Adrenal gland (tissue), 19 donors: ENCODE measurements at places on chromosomes 3 and 15. TPM values are rescaled to one million over a fixed set of nuclear protein-coding genes. Genes with fewer than 3 reads are reported as not detected.
A peak's percentile ranks its signal among the peaks of the same experiment; 100 is the strongest.

DNA sequence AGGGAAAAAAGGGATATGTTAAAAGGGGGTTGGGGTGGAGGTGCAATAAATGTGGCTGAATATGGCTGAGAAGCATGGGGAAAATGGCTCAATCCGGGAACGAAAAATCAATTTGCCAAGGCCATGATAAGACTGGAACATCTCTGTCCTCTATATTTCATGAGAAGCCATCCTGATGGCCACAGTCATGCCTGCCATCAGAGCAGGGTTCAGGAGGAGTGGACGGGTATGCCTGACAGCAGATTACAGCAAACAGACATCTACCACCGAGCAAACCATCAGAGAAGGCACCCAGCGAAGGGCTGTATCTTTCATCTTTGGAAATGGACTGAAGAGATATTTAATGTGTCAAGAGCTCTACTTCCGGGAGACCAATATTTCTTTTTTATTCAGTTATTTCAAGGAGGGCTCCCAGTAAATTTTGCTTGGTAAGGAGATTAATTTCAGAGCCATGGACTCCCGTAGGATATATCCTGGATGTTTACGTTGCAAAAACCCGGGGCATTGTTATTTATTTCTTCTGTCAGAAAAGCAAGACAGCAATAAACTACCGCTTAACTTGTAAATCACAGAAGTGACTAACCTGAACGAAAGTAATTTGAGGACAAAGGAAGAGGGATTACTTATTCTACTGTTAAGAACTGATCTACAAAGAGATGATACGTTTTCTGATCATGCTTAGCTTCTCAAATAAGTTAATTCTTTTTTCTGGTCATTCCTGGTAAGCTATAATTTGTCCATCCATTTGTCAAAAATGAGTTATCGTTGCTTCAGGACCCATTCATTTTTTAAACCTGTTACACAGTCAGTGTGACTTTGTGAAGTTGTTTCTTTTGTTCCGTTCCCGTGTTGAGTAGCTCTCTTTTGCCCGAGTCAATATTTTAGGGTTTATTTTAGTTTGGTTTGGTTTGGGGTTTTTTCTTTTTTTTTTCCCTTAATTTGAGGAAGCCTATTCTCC, 80.6 kb upstream of the CHD2 start:
- H3K36me3 ChIP-seq, result no peaks in the 10 kb centered on the region
- DNase-seq, result peak; percentile 11
- no peaks in the 10 kb centered on the region for H3K27me3 ChIP-seq
- H3K4me3 ChIP-seq, result peak overlapping the region; percentile 14

The CPNE9 gene
- polyA plus RNA-seq, result 1.6 TPM

DNA sequence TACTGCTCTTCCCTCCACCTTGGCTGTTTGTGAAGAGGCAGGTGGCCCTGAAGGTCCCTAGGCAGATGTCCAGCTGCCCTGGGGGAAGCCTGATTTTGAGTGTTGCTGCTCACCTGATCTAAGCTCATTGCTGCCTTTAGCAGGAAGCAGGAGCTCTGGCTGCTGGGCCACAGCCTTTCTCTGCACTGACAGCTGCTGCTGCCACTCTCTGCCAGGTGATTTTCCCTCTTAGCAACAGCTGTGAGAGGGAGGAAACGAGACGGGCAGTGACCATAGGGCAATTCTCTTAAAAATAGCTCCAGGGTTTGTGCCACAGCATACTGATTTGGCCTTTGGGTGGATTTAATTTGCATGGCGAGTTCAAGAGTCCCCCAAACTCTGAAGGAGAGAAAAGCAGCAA, 415.8 kb upstream of the SEMA6D start:
- H3K4me3 ChIP-seq, result no peak overlapping the region
- no peaks in the 10 kb centered on the region for H3K27me3 ChIP-seq
- DNase-seq, result no peak
- no peaks in the 10 kb centered on the region for H3K36me3 ChIP-seq

- no peaks in the 10 kb centered on the region for H3K27me3 ChIP-seq
- peaks cover 9% of the 10 kb centered on the region for H3K4me1 ChIP-seq
- no peak for DNase-seq
Measured at GRCh38 chr15:80584561-80584964, 110.5 kb upstream of the ABHD17C start.

The PPP1R14D gene
- not detected for polyA plus RNA-seq

The CPLX3 gene
- 24.0 TPM for polyA plus RNA-seq

The CASR gene
- polyA plus RNA-seq, result 0.03 TPM

The SERPINI2 gene
- 0.10 TPM for polyA plus RNA-seq

DNA sequence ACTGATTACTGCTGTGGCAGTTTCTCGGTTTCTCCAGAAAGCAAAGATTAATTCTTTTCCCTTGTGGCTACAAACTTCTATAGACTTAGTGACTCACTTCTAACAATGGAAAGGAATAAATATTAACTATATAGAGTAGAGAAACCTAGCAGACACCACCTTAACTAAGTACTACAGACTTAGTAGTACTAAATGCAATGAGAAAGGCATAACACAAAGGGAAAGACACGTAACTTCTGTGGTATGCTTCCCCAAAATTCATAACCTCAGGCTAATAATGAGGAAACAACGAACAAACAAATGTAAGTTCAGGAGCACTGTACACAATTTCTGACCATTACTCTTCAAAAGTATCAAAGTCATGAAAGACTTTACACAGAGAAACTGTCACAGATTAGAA, 31.2 kb downstream of the ATG3 start:
- no peak overlapping the region for H3K27ac ChIP-seq
- H3K27me3 ChIP-seq, result no peaks in the 10 kb centered on the region
- H3K4me3 ChIP-seq, result no peak overlapping the region
- no peaks in the 10 kb centered on the region for H3K4me1 ChIP-seq
- no peak for DNase-seq

DNA sequence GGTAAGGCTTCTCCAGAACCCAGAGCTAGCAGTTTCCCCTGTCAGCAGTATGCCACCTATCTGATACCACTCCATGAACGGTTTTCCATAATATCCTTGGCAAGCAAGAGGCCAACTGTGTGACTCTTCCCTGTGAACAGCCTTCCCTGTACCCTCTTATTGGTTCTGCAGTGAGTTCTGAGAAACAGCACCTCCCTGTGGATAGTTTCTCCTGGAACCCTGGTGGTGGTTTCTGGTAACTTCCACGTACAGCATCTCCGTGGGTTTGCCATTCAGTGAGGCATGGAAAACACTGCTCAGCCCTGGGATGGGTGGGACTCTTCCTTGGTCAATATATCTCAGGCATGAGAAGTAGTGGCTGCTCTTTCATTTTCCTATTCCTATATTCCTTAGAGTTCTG, 19.4 kb upstream of the SERPINI2 start:
- H3K4me3 ChIP-seq, result no peak overlapping the region
- no peaks in the 10 kb centered on the region for H3K36me3 ChIP-seq
- H3K27ac ChIP-seq, result no peak overlapping the region
- no peak for DNase-seq

The DAZL gene
- polyA plus RNA-seq, result not detected

- H3K4me1 ChIP-seq, result no peaks in the 10 kb centered on the region
- H3K27me3 ChIP-seq, result no peaks in the 10 kb centered on the region
- no peak overlapping the region for H3K27ac ChIP-seq
- no peak for DNase-seq
Measured at GRCh38 chr15:25065286-25065685, 110.5 kb downstream of the SNRPN start.

The BTD gene
- polyA plus RNA-seq, result 26.1 TPM

DNA sequence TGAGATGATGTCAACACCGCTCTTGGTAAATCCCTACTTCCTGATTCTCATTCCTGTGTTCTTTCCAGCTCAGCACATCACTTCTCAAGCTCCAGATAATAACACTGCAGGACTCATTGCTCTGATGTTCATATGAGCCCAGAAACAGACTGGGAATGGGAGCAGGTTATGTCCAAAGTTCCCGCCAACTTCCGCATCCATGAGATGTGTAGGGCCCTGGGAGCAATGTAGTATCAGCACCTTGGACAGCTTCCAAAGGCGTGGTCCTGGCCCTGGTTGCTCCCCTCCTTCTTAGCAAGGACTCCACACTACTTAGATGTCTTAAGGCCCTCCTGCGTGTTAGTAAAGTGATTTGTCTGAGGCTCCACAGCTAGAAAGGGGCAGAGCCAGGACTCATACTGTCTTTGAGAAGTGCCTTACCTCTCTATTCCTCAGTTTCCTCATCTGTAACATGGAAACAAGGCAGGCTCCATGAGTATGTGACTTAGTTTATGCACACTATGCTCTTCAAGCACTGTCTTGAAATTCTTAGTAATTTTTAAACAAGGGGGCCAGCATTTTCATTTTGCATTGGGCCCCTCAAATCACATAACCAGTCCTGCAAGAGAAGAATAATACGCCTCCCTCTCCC, 27.9 kb upstream of the SLC6A1 start:
- H3K27ac ChIP-seq, result no peak overlapping the region
- H3K27me3 ChIP-seq, result no peaks in the 10 kb centered on the region
- H3K4me3 ChIP-seq, result no peak overlapping the region

DNA sequence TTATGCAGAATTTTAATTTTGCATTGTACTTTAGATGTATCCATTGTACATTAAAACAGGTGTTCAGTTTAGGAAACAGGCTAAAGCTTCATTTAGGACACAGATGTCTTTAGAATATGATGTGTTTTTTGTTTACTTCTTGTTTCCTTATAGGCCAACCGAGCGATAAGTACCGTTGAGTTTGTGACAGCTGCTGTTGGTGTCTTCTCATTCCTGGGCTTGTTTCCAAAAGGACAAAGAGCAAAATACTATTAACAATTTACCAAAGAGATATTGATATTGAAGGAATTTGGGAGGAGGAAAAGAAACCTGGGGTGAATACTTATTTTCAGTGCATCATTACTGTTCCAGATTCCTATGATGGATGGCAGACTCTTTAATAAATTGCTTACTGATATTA, 29.4 kb downstream of the PLAAT1 start:
- H3K36me3 ChIP-seq, result no peaks in the 10 kb centered on the region
- H3K4me1 ChIP-seq, result no peaks in the 10 kb centered on the region
- DNase-seq, result no peak
- H3K4me3 ChIP-seq, result no peak overlapping the region
- H3K27me3 ChIP-seq, result no peaks in the 10 kb centered on the region
- H3K27ac ChIP-seq, result no peak overlapping the region

DNA sequence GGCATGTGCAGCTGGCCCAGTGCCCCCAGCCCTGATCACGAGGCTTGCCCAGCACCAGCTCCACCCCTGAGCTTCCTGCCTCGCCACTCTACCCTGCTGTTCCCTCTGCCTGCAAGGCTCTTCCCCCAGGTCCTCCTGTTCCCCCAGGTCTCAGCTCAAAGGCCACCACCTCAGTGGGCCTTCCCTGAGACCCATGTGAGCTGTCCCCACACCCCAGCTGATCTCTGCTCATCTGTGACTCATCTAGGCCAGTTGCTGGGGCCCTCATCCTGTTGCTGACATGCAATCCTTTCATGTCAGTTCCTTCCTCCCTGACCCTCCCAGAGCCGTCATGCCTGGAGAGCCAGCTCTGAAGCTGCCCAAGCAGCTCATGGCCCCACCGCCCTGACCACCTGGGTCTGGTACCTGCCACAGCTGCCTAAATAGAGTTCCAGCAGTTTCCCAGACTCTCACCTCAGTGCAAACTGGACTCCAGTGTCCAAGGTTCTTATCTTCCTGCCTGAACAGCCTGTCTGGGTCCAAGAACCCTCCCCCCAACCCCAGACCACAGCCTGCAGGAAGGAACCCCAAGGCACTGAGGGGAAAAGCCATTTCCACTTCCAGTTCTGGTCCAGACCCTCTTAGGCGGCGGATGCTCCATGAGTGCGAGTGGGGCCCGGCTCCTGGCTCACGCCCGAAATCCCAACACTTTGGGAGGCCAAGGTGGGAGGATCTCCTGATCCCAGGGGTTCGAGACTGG, 116.6 kb upstream of the IQSEC1 start:
- peak overlapping the region; percentile 65 for H3K27ac ChIP-seq
- no peaks in the 10 kb centered on the region for H3K27me3 ChIP-seq
- peaks cover 6% of the 10 kb centered on the region for H3K4me1 ChIP-seq
- peak; percentile 57 for DNase-seq
- H3K36me3 ChIP-seq, result no peaks in the 10 kb centered on the region
- H3K4me3 ChIP-seq, result no peak overlapping the region

DNA sequence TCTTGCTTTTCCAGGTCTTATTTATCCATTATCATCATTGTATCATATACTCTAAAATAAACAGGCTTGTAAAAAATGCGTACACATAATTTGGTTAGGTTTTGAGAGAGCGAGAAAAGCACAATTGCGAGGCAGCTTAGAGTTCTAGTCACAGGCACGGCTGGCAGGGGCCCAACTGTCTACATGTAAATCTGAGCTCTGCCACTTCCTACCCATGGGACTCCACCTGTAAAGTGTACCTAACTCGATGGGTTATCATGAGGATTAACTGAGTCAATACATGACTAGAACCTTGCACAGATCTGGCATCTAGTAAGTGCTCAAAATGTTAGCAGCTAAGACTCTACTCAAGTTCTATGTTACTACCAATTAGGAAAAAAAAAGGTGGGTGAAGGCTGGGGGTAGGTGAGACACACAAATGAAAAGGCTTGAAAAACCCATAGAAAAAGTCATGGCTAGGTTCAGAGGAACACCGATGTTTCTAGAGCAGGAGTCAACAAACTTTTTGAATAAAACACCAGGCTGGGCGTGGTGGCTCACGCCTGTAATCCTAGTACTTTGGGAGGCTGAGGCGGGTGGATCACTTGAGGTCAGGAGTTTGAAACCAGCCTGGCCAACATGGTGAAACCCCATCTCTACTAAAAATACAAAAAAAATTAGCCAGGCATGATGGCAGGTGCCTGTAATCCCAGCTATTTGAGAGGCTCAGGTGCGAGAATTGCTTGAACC, 36.2 kb downstream of the GLB1 start:
- H3K36me3 ChIP-seq, result peaks cover 27% of the 10 kb centered on the region

DNA sequence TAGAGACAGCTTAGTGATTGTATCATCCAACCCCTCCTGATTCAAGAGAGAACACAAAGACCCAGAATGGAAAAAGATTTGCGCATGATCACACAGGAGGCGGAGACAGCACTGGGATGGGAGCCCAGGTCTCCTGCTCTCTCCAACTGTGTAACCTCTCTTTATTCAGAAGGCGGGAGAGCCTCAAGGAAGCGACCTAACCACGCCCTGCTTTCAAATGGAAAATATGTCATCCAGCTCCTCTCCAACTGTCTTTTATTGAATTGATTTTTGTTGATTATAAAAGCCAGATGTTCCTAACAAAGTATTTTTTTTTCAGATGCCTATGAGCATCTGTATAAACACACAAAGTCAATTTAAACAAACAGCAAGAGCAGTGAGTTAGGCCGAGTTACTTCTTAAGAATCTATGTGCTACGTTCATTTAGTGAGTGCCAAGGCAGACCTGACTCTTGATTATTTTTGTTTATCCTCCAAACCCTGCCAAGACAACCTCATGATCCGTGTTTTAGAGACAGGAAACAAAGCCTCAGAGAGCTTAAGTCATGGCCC, 74.5 kb downstream of the BFSP2 start:
- no peak overlapping the region for H3K4me3 ChIP-seq
- H3K27me3 ChIP-seq, result no peaks in the 10 kb centered on the region
- peaks cover 6% of the 10 kb centered on the region for H3K4me1 ChIP-seq
- no peaks in the 10 kb centered on the region for H3K36me3 ChIP-seq
- DNase-seq, result no peak
- no peak overlapping the region for H3K27ac ChIP-seq

GRCh38 chr15:78446551-78446950, 8.5 kb downstream of the IREB2 start:
- no peak for DNase-seq
- no peaks in the 10 kb centered on the region for H3K36me3 ChIP-seq
- no peak overlapping the region for H3K4me3 ChIP-seq
- no peaks in the 10 kb centered on the region for H3K27me3 ChIP-seq
- no peak overlapping the region for H3K27ac ChIP-seq
